ENCODE measurements at places on chromosomes 2 and 18.

DNA sequence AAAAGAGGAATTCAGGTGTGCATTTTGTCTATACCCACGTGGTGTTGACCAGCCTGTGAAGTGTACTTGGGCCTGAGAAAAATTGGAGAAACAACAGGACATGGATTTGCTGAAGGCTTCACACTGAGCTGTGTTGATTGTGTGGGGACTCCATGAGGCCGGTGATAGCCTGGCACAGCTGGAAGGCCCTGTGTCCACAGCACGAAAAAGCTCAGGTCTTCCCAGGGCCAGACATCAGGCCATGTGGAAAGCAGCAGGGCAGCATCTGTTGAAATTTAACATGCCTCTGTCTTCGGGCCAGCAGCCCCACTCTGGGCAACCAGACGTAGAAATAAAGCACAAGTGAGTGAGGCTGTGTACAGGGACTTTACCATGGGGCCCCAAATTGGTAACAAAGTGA, 84.1 kb downstream of the HS6ST1 start:
- DNase-seq = no peak

- DNase-seq = no peak
These were observed 243.9 kb upstream of the GULP1 start for GRCh38 chr2:188047735-188048134.

DNA sequence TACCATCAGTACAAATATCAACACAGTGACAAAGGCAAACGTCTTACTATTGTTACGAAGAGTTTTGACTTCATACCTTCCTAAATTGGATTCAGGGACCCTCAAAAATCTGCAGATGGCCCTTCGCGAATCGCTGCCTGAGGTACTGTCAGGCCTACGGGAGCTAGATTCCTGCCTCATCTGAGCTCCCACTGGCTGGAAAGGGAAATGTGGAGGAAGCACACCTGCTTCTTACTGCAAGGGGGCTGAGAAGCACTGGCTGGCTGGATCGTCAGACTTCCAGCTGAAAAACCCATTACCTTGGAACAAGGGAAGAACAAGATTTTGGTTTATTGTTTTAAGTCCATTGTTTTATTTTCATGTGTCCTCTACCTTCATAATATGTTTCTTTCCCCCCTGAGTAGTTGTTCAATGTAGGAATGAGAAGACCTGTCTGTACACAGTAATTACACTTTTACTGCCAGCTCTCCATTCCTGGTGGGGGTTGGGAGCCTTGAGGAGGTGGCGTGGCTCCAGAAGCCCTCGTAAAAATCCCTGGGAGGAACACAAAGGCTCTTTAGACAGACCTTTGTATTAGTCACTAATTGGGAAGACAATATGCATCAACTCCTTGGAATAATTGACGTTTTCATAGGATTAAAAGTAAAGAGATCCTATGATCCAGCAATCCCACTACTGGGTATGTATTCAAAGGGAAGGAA, 124.1 kb upstream of the NOSTRIN start:
- no peak for DNase-seq

DNA sequence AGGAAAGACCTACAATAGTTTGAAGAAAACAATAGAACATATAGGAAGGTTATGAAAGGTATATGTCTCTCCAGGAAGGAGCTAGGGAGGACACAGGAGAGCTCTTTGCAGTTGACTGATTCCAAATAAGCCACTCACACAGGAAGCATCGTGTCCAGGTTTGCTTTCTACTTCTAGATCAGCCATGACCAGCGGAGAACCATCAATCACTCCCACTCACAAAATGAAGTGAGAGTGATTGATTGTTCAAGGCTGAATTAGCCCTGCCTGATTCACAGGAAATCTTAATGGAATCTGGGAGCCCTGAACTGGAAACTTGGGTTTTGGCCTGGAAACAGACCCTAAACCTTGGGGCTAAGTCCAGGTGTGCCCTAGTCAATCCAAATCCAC, 1292.2 kb upstream of the ZEB2 start:
- DNase-seq = no peak

- no peak for DNase-seq
These were observed 86.3 kb upstream of the EFEMP1 start for GRCh38 chr2:56009758-56010458.

DNA sequence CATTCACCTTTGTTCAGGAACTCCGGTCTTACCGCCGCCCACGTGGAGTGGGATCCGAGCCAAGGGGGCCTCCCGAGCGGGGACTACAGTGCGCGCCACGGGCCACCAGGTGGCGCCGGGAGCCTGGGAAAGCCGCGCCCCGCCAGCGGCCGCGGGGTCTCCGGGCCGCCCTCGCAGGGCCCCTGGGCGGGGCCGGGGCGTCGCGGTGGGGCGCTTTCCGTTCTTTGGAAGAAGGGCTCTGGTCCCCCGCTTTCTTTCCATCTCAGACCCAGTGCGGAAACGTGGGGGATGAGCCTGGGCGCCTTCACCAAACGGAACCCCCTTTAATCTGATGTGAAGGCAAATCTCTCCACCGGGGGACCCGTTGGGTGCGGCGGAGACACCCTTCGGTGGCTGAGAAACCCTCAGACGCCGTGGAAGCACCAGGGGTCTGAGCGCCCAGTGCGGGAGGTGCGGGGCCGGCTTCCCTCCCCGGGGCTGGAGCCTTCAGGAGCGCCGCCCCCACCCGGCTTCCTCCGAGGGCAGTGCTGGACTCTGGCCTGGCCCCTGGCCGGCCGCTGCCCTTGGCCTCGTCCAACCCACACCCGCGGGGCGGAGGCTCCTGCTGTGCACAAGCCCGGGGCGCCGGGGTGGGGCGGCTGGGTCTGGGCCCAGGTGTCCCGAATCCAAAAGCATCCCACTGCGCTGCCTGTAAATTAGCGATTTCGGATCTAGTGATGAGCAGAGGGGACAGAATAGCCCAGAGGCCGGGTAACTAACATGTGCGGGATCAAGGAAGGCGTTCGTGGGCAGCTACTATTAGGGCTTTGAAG, 44.6 kb downstream of the GORASP2 start:
- peak; percentile 77 for DNase-seq

DNA sequence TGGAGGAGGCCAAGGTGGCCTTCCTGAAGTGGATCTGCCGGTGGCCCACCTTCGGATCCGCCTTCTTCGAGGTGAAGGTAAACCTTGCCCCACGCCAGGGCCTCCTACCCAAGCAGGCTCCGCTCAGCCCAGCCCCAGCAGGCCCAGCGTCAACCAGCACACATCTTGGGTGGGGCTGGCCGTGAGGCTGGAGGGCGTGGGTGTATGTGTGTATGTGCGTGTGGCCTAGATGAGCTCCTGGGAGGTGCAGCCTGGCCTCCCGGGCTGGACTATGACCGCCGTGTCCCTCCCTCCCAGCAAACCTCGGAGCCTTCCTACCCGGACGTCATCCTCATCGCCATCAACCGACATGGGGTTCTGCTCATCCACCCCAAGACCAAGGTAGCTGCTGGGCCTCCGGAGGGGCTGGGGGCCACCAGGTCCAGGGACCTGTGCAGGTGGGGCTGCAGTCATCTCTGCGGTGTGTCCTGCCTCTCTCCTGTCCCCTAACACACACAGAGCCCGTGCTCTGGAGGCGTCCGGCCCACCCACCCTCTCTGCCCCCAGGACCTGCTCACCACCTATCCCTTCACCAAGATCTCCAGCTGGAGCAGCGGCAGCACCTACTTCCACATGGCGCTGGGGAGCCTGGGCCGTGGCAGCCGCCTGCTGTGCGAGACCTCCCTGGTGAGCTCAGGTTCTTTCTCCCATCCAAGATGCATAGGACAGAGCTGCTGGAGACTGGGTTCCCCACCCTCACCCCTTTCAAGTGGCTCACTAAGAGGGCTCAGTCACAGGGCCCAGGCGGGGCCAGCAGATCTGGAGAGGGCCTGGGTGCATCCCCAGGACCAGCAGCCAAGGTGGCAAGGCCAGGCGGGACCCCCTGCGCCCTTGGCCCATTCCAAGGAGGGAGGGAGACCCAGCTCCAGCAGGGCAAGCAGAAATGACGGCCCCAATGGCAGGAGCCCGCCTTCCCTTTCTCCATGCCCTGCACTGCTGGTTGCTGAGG, 9.4 kb upstream of the GPR17 start:
- no peak for DNase-seq

GRCh38 chr2:101830146-101830545, 132.6 kb downstream of the MAP4K4 start:
- no peak for DNase-seq

- no peak for DNase-seq
These were observed 156.7 kb upstream of the HDAC4 start for GRCh38 chr2:239557516-239557915.

GRCh38 chr18:8695932-8696517, 9.3 kb upstream of the MTCL1 start:
- no peak for DNase-seq

DNA sequence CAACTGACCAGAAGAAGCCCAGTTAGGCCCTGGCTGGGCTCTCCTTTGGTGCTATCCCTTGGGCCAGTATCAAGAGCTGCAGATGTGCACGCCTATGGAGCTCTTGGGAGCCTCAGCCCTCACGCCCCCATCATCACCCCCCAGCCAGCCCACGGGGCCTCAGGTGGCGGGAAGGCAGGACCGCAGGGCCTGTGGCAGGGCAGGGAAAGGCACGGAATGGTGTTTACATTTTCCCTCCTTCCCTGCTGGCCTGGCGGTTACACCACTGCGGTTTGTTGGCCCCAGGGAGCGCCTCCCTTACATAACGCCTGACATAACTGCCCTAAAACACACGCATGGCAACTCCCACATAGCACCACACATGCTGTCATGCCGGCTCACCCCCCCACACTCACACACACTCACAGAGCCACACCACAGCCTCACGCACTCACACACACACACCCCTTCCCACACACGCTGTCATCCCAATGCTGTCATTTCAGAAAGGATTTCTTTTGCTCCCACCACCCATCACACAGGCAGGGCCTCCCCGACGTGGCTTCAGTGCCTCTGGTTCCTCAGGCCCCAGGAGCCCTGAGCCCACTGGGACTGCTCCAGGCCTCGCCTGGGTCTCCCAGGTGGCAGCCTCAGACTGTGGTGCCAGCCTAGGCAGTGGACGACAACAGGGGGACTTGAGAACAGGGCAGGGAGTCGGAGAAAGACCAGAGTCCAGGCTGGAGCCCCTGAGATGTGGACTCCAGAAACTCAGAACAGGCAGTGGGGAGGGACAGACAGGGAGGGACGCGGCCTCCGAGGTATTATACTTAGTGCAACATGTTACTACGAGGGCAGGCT, 15.7 kb downstream of the ZFP36L2 start:
- DNase-seq = peak; percentile 79

GRCh38 chr18:36321658-36322407, 24.3 kb downstream of the FHOD3 start:
- no peak for DNase-seq

DNA sequence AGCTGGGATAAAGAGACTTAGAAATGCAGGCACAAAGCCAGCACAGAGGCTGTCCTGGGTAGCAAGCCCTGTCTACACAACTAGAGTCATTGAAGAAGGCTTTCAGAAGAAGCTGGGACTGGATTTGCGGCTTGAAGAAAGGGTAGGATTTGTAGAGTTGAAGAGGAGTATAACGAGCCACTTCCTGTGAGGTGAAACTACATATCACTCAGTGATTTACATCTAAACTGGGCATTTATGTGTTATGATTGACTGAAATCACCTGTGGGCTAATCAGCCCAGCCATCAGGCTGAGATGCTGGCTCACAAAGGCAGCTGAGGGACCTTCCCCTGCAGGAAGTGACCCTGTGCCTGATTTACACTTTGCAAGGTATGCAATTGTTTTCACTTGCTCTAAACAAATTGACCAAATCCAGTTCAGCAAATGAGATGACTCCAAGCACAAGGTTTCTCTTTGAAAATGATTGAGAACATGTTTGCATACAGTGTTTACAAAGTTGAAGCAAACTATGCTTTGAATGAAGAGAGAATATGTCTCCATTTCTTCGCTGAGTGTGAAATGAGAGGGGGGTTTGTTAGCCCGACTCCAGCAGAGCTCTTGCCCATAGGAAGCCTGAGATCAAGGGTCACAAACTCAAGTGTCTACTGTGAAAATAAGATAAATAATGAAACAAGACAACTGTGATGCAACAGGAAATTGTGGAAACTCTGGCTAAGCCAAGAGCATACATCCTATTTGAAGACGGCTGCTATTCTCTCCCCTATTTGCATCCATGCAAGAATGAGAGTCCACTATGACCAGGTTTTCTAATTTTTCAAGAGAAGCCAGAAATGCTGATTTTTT, 69.3 kb upstream of the HK2 start:
- DNase-seq = no peak

- DNase-seq = no peak
These were observed 78.3 kb downstream of the ADAM23 start for GRCh38 chr2:206521612-206522011.

- no peak for DNase-seq
These were observed 265.7 kb upstream of the HS6ST1 start for GRCh38 chr2:128584296-128584890.

DNA sequence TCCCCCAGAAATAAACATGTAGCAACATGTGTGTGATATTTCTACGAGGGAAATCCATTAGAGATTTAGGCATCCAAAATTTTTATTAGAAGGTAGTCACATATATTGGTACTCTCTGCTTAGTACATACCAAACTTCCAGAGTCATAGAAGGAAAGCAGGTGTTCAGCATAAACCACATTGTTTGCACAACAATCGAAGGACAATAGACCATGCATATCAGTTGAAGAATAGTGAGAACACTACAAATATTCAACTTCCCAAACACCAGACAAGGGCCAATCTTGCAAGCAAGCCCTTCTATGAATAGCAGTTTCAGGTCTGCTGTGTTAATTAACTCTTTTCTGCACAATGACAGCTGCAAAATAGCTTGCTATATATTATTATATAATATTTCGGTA, 702.2 kb downstream of the ERBB4 start:
- DNase-seq = no peak

DNA sequence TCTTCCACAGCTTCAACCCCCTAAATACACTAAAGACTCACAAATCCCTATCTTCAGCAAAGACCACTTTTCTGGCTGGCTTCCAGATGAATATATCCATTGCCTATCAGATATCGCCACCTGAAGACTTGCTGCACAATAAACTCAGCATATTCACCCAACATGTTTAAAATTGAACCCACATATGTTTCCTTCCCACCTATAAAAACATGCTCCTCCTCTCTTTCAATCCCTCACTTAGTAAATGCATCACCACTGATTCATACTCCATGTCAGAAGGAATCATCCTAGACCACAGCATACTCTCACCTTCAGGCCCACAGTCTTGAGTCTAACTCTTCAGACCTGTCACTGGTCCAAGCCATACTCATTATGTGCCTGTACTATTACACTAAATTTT, 5.3 kb downstream of the SPC25 start:
- no peak for DNase-seq

GRCh38 chr2:199452260-199452990, 5.3 kb downstream of the SATB2 start:
- DNase-seq = no peak
